ENCODE measurements at places on chromosomes 6 and 20. TPM values are rescaled to one million over a fixed set of nuclear protein-coding genes. Genes with fewer than 3 reads are reported as not detected.

The CDC25B gene
- 12.4 TPM for total RNA-seq

The SALL4 gene
- 1.3 TPM for total RNA-seq

The MAS1 gene
- not detected for total RNA-seq

The GJA10 gene
- total RNA-seq: not detected

The PPIL6 gene
- total RNA-seq: 0.30 TPM

The STX11 gene
- total RNA-seq: 0.75 TPM

The MEA1 gene
- 20.2 TPM for total RNA-seq

The THBD gene
- 2.2 TPM for total RNA-seq

The HTR1E gene
- not detected for total RNA-seq

The TMEM170B gene
- 4.3 TPM for total RNA-seq

The TPBG gene
- total RNA-seq: 1.0 TPM

The KHDC1L gene
- total RNA-seq: not detected

The TINAG gene
- not detected for total RNA-seq

The CYP39A1 gene
- total RNA-seq: 35.9 TPM

The SUMO4 gene
- 1.1 TPM for total RNA-seq

The MYLK4 gene
- 0.25 TPM for total RNA-seq

The SUPT3H gene
- 1.2 TPM for total RNA-seq

The PHACTR1 gene
- total RNA-seq: 0.68 TPM

The ATXN1 gene
- total RNA-seq: 29.5 TPM

The PRPH2 gene
- not detected for total RNA-seq

The FOXC1 gene
- total RNA-seq: 0.38 TPM

The ZNF311 gene
- 0.68 TPM for total RNA-seq

The TOMM6 gene
- 72.3 TPM for total RNA-seq

The MCCD1 gene
- not detected for total RNA-seq

The PAK5 gene
- total RNA-seq: 0.08 TPM

The C6orf141 gene
- total RNA-seq: 0.48 TPM

The PLCB4 gene
- total RNA-seq: 0.23 TPM

The USP49 gene
- total RNA-seq: 1.9 TPM

The FERMT1 gene
- total RNA-seq: 0.23 TPM

The SGK2 gene
- 81.1 TPM for total RNA-seq

The REM1 gene
- not detected for total RNA-seq

The FRMD1 gene
- total RNA-seq: 0.10 TPM

All from left lobe of liver (tissue), 2 donors.